Epithelial cell of proximal tubule (primary cell): ENCODE measurements at places on chromosomes 5 and 9. TPM values are rescaled to one million over a fixed set of nuclear protein-coding genes. Genes with fewer than 3 reads are reported as not detected.

DNA sequence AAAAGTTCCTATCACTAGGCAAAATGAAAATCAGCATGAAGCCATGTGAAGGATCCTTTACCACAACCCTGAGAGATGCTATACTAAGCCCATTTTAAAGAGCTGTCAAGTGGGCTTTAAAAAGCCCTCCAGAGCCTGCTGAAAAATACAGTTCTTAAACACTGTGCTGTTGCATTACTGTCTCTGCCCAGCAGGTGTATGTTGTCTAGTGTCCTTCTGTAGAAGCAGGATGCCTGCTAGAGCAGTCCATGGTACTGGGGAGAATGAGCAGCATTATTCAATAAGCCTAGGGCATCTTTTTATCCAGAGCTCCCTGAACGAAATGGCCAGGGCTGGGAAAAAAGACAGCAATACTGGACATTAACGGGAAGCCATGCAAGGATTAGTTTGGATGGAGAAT, 126.2 kb upstream of the PLCXD3 start:
- DNase-seq = no peak

TSSK1B gene
- not detected in 2 replicates for total RNA-seq

SVEP1 gene
- 0.29 and 0.35 TPM in 2 replicates for total RNA-seq

IFNK gene
- total RNA-seq = not detected in 2 replicates

FAM221B gene
- not detected in 2 replicates for total RNA-seq
